ENCODE measurements at places on chromosomes 12 and 14. TPM values are rescaled to one million over a fixed set of nuclear protein-coding genes. Genes with fewer than 3 reads are reported as not detected.

GRCh38 chr12:100138048-100138802 is 4.4 kb downstream of the BLTP3B start:
- DNase-seq, result peak; percentile 24

DNA sequence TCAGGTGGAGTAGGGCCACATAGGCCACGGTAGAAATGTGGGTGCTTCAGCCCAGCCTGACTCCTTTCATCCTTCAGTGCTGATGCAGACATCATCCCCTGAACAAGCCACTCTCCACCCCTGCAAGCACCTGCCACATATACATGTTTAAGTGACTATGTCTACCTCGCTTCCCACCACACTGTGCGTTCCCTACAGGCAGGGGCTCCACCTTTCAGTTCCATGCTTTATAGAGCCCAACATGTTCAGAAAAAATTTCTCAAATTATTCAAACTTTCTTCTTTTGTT is 11.6 kb downstream of the SLC7A7 start:
- no peak for DNase-seq

GRCh38 chr12:69497308-69498026 is 27.3 kb downstream of the FRS2 start:
- peak; percentile 63 for DNase-seq

DNA sequence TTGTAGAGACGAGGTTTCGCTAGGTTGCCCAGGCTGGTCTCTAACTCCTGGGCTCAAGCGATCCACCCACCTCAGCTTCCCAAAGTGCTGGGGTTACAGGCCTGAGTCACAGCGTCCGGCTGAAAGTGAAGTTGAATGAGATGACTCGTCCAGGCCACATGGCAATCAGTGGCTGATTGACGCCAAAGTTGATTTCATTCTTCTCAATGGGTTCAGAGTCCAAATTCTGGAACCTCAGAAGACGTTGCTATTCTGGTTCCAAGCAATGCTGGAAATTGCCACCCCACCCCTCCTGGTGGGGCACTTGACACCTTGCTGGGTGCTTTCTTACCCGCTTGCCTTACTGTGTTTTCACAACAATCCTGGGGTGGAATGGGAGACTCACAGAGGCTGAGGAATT is 14.9 kb downstream of the ABCB9 start:
- no peak for DNase-seq

- peak; percentile 18 for DNase-seq
Observed at GRCh38 chr14:24847568-24848095, 202.3 kb downstream of the STXBP6 start.

- DNase-seq, result no peak
Observed at GRCh38 chr14:74954232-74954946, 1.0 kb downstream of the PGF start.

- DNase-seq, result peak; percentile 91
Observed at GRCh38 chr14:91119556-91120311, 5.9 kb downstream of the DGLUCY start.

DNA sequence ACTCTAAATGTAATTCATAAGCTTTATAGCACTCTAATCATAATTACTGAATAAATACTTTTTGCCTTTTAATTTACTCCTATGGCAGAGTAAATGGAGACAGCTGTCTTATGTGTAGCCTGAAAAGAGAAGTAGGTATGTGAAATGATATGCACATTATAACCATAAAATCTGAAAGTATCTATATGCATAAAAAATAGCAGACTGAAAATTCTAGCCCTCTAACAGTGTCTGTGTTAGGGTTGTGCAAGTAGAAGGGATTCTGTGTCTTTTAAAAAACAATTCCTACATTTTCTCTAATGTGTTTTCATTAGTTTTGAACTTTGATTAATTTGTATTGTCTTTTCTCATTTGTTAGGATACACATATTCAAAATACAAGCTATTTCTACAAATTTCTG is 94.9 kb downstream of the TXNDC16 start:
- DNase-seq, result no peak

DNA sequence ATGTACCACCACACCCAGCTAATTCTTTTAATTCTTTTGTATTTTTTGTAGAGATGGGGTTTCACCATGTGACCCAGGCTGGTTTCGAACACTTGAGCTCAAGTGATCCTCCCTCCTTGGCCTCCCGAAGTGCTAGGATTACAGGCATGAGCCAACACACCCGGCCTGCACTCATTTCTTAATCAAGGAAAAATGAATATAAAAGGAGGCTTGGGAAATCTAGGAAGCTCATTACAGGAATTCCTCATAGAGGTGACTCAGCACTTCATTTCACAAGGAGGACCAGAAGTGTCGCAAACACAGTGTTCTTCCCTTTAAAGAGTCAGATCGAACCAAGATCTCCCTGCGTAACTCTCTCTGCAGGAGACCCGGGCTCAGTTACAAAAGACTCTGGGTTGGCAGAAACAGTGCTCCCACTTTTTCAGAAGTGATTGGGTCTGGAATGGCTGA is 30.3 kb downstream of the NFKBIA start:
- DNase-seq, result peak; percentile 99

- DNase-seq, result no peak
Observed at GRCh38 chr12:113381220-113381619, 22.5 kb downstream of the SDS start.

DNA sequence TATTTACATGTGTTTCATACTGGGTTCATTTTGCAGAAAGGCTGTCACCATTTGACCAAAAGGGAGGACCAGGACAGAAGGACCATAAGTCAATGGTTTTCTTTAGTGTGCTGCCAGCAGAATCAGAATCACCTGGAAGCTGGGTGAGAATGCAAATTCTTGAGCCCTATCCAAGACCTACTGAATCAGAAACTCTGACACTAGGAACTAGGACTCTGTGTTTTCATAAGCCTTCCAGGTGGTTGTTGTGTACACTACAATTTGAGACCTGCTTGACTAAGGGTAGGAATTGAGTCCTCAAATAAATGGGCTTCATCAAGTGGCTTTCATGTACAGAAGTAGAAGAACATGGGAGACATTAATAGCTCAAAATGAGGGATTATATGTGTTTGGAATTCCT is 32.2 kb downstream of the PDE6H start:
- no peak for DNase-seq

DNA sequence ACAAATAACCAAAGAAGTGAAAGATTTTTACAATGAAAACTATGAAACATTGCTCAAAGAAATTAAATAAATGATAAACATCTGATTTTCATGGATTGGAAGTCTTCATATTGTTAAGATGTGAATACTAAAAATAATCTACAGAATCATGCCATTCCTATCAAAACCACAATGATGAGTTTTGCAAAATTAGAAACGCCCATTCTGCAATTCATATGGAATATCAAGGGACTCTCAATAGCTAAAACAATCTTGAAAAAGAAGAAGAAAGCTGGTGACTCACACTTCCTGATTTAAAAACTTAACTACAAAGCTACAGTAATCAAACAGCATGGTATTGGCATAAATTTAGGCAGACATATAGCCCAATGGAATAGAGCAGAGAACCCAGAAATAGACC is 40.2 kb upstream of the CCT2 start:
- peak; percentile 20 for DNase-seq

The SLC39A5 gene
- total RNA-seq, result not detected

The RFLNA gene
- total RNA-seq, result 1.1 TPM

The PPP1CC gene
- total RNA-seq, result 130 TPM

The RASAL1 gene
- not detected for total RNA-seq

The DPY19L2 gene
- total RNA-seq, result 2.3 TPM

The PHETA1 gene
- total RNA-seq, result 16.2 TPM

Data from fibroblast of the aortic adventitia (primary cell).